Right ventricle myocardium inferior (tissue), 1 donor: ENCODE measurements at places on chromosomes 7 and 10. TPM values are rescaled to one million over a fixed set of nuclear protein-coding genes. Genes with fewer than 3 reads are reported as not detected.

ARMC10 gene
- total RNA-seq: 20.7 TPM

DNA sequence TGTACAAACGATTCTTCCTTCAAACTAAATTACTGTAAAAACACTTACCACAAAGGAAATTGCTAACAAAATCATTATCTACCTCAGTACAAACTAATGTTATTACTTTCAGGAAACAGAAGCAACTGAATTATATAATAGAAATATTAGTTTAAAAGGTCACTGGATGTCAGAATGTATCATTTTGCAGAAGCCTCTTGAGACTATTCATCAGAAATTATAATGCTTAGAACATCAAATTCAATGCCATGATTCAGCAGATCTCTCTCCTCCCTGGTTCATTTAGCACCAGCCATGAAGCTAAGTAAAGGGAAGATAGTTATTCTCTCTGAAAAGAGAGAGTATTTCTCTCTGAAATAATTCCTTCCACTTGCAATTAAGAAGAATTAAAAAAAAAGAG lies 223.3 kb downstream of the IMMP2L start:
- DNase-seq: no peak

GDI2 gene
- 101 TPM for total RNA-seq

DNA sequence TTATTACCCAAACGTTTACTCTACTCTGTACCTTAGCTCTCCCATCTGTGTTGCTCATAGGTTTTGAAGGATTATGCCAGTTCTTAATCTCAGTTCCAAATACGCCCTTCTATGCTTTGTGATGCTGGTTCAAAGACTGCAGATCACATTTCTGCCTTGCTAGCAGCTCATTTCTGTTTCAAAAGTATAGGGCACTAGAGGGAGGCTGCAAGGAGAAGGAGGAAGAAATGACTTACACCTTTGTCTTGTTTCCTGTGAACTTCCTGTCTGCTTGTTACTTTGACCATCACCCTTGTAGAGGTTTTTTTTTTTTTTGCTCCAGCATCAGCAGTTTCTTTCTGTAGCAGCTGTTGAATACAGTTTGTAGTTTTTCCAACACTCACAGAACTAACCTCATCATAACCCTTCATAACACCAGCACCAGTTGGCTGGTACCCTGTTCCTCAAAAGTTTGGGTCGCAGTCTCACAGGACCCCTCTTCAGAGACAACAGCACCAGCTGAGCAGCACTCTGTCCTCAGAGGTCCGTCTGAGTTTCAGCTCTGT lies 16.5 kb downstream of the SLK start:
- DNase-seq: no peak

GRCh38 chr7:18540396-18540795 lies 44.8 kb downstream of the HDAC9 start:
- no peak for DNase-seq

FAM24B gene
- 1.0 TPM for total RNA-seq

DNA sequence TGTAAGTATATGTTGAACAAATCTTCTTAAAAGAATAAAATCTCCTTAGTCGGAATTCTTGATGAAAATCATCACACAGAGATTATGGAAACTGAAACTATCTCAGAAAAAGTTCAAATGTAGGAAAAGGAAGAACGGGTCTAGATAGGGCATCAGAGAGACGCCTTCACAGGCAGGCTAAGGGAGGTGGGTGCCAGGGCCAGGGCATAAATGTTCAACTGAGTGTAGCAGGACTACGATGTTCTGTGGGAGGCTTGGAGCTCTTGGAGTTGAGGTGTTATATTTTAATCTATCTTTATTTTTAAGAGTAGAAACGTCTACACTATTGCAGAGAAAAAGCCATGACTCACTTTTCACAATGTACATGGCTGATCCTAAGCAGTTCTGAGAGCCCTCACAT lies 101.2 kb downstream of the RSU1 start:
- DNase-seq: no peak

DNA sequence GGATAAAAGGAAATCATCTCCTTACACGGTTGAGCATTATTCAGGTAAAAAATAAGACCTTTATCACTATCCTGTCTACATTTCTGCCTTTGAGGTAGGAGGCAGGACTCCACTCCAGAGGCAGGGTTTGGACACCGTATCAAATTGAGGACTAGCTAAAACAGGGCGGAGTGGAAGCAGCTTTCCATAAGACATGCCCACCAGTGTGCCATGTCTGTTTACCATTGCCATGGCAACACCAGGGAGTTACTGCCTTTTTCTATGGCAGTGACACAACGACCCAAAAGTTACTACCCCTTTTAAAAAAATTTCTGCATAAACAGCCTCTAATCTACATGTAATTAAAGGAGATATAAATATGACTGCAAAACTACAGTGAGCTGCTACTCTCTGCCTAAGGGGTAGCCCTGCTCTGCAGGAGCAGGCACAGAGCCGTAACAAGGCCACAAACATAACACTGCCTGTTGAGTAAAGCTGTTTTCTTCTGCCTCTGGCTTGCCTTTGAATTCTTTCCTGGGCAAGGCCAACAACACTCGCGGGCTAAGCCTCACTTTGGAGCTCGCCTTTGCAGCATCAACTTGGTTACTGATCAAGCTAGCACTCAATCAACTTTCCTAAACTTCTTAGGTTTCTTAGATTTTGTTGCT lies 26.5 kb downstream of the DGKB start:
- DNase-seq: no peak

DNA sequence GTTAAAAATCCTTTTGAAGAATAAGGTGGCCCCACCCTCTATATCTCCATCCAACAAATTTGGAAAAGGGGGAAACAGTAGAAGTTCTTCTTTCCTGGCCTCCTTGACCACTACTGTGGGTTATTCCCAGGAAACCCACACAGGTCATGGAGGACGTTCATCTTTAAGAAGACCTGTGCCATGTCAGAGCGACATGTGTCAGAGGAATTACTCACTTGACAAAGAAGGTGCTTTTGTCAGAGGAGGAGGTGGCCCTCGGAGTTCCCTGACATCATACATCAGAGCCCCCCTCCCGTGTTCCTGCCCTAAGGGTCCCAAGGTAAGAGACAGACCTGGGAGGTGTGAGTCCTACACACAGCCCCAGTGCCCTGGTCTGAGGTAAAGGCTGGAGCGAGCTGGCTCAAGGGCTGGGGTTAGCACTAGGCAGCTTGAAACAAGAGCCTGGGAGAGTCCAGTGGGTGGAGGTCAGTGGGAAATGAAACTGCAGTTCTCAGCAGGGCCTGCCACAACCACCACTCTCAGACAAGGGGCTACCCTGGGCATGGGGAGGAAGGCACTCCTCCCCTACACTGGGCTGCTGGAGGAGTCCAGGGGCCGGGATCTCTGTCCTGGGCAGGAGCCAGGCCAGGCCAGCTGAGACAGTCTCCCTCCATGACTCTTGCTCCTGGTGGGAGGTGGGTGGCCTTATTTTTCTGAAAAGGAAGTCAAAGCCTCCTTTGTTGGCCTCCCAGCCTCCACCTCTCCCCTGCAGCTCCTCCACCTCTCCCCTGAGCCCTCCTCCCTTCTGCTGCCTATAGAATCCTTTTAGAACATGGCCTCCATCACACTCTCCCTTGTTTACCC lies 21.8 kb upstream of the ZMIZ1 start:
- no peak for DNase-seq

- no peak for DNase-seq
These were observed 39.8 kb upstream of the ZNF438 start for GRCh38 chr10:31071232-31072005.

- DNase-seq: no peak
These were observed 13.6 kb downstream of the PON2 start for GRCh38 chr7:95421000-95421846.

MBL2 gene
- not detected for total RNA-seq

DNA sequence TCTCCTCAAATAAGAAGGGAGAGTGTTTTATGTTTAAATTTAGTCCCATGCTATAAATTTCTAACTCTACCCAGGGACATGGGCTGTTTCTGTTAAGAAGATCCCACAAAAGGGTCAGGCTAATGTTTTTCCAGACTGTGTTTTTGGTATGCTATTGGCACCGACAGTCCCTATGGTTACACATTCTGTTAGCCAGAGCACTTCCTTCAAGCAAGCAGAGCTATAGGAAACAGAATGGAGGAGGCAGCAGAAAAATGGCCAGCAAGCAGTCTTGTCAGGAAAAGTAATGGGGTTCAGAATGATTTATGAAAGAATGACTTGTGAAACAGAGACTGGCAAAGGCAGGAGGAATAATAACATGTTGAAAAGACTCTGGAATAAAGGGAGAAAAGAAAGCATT lies 44.8 kb upstream of the PHYHIPL start:
- no peak for DNase-seq

DNA sequence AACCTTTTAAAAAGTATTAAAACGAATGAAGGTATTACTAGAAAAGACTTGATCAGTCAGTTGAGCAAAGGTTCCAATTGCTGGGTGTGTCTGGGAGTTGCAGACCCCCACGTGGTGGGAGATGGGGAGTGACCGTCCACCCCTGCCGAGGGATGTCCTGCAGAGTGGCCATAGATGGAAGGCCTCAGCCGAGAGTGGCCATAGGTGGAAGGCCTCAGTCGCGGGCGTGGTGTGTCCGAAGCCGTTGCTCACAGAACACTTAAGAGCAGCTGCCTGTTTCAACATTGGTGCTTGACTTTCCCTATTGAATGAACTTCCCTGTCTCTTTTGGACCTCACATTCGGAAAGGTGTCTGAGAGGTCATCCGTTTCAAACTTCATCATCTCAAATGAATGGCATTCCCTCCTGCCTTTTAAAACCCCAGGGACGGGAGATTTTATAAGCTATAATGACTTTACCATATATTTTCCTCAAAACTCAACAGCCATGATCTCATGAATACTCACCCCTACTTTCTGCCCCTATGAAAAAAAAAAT lies 69.4 kb downstream of the CAMK1D start:
- no peak for DNase-seq

CLCN1 gene
- not detected for total RNA-seq
